ENCODE measurements at places on chromosomes 3 and 15. TPM values are rescaled to one million over a fixed set of nuclear protein-coding genes. Genes with fewer than 3 reads are reported as not detected.

DNA sequence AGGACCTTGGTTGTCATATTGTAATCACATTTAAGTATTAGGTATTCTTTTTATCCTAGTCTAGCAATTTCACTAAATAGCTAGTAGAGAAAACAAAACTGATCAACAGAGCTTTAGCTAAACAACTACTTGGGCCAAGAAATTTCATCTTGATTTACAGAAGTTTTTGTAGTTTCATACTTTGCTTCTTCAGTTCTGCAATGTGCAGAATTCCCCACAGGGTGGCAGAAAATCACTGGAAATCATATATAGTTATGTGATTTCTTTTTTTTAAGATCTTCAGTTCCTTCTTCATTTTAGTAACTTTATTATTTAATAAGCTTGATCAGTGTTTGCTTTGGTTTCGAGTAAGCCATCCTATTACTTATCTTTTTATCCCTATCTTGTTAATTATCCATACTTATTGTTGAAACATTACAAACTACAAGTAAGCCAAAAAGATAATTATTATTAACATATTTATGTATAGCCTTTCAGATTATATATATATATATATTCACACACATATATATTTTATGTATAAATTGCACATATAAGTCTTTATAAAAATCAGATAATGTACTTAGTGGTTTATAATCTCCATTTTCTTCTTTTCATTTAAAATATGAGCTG is 2.2 kb upstream of the BNIP2 start:
- no peak for DNase-seq

The TKT gene
- total RNA-seq: 182 TPM

DNA sequence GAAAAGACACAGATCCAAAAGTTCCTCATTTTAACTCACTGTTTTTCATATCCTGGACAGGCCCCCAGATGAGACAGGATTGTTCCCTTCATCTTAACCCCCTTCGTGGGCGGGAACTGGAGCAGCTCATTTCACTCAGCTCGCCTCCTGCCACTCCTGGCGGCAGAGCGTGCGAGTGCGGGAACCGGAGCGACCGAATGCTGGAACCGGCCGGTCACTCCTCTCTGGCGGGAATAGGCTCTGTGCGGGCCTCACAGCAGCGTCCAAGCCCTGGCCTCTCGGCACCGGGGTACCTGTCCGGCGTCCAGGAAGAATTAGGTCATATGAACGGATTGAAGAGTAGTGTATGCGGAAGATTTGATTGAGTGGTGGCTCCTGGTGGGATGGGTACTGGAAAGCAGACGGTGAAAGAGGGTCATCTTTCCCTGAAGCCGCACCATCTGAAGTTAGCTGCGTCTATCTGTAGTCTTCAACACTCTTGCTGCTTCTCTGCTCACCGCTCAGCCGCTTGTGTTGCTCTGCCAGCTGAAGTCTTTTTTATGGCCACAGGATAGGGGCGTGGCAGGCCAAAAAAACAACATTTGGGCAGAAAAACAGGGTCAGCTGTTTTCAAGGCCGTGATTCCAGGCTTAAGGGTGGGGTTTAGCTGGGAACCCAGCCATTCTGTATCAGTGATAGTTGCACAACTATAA is 42.3 kb upstream of the FXR1 start:
- no peak for DNase-seq

The DUOX1 gene
- not detected for total RNA-seq

DNA sequence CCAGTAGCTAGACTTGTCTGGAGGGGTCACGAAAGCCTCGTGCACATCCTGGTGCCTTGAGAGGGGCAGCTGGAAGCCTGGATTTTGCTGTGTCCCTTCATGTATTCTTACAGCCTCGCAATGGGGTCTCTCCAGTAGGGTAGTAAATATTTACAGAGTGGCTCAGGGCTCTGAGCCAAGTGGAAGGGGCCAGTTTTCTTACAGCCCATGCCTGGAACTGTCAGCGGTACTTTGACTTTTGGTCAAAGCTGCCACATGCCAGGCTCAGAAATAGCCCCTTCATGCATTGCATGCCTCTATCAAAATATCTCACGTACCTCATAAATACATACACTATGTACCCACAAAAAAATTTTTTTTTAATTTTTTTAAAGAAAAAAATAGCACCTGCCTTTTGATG is 119.2 kb downstream of the OSBPL10 start:
- no peak for DNase-seq

- no peak for DNase-seq
Measured at GRCh38 chr15:63494408-63494807, 10.0 kb upstream of the USP3 start.

- no peak for DNase-seq
Measured at GRCh38 chr3:28268989-28269388, 27.6 kb downstream of the CMC1 start.

DNA sequence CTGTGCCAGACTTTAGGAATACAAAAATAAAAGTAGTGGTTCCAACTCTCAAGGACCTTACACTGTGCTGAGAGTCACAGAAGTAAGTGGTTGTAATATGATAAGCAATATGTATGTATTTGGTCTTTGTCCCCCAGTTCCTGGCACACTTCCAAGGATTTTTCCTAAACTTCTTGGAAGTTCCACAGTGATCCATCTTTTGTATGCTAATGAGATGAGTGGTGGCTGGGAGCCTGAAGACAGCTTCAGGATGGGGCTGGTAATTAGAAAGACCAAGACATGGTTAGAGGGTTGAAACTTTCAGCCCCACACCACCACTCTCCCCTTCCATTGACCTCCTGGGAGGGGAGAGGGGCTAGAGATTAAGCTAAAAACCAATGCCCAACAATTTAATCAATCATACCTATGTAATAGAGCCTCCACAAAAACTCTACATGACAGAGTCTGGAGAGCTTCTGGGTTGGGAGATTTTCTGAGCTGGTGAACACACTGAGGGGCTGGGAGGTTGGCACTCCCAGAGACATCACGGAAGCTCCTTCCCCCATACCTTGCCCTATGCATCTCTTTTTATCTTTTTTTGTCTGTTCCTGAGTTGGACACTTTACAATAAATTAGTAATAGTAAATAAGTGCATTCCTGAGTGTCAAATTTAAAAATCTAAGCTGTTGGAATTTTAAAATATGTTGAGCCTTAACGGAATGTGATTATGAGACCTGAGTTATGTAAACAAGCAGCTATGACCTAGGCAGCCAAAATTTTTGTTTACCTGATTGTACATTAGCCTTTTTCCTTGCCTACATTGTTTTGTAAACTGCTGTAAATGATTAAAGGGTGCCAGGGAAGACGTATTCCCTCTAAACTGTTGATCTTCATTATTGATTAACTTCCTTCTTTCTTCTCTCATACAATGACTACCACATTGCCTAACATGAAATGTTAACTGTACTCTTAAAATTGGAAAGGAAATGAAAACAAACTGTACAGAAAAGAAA is 24.3 kb downstream of the CD200R1L start:
- DNase-seq: no peak

DNA sequence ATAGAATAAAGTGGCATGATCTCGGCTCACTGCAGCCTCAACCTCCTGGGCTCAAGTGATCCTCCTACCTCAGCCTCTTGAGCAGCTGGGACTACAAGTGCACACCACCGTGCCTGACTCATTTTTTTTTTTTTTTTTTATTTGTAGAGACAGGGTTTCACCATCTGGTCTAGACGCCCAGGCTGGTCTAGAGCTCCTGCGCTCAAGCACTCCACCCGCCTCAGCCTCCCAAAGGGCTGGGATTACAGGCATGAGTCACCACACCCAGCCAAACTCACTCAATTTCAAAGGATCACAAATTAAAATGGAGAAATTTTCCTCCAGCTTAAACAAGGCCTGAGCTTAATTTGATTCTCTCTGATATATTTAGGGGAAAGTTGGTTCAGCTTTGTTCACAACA is 27.3 kb upstream of the NMB start:
- DNase-seq: peak; percentile 48

DNA sequence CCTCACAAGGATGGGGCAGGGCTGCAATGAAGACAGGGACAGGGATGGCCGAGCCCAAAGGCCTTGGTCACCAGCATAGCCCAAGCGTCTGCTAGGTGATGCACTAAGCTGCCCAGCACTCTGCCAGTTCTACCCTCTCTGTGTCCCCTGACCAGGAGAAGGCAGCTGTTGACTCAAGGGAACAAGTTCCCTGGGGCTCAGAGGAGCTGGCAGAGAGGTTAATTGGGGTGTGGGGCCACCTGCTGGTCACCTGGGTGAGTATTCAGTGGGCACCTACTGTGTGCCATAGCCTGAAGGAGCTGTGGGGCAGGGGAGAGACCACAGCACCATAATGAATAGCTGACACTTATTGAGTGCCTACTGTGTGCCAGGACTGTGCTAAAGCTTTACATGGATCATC is 22.0 kb upstream of the DOCK3 start:
- no peak for DNase-seq

- DNase-seq: no peak
Measured at GRCh38 chr3:3200632-3201212, 21.2 kb upstream of the CRBN start.

The KCNMB3 gene
- 0.13 TPM for total RNA-seq

DNA sequence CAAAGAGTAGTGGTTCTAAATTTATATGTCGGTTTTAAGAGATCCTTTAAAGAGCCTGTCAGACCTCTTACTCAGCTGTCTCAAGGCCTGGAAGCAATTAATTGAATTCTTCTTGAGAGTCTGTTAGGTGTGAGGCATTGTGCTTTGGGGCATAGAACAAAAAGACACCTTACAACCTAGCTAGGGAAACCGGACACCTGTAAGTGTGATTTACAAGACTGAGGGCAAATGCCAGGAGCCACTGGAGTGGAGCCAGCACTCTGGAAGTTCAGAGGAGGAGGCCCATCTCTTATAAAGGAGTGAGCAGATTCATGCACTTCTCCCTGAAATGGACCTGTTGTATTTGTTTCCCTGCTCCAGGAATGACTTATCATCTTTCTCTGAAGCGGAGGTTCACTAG is 97.7 kb upstream of the NUDT16 start:
- no peak for DNase-seq

- DNase-seq: no peak
Measured at GRCh38 chr3:138899351-138899991, 47.5 kb downstream of the FOXL2 start.

The CPB1 gene
- total RNA-seq: not detected

The ARPIN gene
- total RNA-seq: 8.2 TPM

DNA sequence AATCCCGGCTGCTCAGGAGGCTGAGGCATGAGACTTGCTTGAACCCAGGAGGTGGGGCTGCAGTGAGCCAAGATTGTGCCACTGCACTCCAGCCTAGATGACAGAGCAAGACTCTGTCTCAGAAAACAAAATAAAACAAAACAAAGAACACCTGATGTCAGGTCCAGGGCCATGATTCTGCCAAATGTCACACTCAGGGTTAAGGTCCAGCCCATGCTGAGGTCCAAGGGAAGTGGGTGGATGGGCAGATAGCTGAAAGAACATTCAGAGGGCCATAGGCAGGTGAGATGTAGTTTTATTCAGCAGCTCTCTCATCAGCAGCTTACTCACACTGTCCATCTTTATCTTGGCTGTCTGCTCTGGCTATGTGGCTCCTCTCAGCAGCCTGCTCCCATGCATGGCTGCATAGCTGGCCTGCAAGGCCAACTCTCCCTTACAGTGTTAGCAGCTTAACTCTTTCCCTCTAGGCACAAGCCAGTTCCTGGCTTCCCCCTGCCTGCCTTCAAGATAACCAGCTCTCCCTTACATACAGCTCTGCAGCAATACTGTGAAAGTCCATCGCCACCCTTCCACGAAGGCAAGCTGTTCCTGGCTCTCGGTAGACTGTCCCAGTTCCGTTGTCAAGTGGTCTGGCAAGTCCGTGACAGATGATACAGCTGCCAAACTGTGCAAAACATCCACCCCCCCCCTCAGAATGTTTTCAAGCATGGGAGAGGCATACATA is 62.4 kb upstream of the SIAH2 start:
- no peak for DNase-seq

DNA sequence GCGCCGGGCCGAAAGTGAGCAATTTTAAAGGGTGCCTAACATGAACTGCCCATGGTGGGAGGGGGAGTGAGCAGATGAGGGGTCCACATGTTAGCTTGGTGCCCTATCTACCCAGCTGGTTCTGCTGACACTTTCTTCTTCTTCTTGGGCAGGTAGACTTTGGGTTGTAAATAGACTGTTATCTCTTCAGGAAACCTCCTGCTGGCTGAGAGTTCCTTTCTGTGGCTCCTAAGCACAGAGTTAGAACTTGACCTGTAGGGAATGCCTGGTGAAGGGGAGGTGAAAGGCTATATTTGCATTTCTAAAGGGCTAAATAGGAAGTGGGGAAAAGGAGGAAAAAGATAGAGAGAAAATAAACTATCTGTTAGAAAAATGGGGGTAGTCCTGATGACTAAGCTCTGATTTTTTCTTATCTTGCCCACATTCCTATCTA is 521.4 kb upstream of the TGFBR2 start:
- no peak for DNase-seq

GRCh38 chr3:151328298-151328995 is 902 bp downstream of the P2RY13 start:
- no peak for DNase-seq

DNA sequence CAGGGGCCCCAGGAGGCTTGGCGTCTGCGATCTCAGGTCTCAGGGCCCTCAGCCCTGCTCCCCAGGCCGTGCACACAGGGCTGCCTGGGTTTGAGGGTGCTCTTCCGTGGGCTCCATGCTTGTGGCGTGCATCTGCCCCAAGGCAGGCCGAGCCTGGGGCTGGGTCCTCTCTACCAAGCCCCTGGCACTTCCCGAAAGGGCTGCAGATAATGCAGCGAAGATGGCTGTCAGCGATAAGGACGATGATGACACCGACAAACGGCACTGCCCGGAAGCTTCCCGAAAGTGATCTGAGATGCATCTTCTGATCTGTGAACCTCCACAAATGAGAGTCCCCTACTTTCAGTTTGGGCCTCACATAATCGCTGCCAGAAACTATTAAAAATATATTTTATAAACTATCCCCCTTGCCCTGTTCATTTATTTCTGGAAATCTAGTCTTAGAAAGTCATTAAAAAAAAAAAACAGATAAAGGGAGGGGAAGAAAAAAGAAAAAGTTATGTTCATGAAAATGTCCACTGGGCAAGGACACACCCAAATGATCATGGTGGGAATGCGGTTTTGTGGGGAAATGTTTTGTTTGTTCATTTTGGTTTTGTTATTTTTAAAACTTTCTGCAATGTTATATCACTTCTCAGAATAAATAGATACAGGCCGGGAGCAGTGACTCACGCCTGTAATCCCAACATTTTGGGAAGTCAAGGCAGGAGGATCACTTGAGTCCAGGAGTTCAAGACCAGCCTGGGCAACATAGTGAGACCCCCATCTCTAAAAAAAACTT is 51.5 kb downstream of the RPN1 start:
- DNase-seq: peak; percentile 82

GRCh38 chr3:27166888-27167287 is 202.3 kb downstream of the NEK10 start:
- DNase-seq: peak; percentile 59

DNA sequence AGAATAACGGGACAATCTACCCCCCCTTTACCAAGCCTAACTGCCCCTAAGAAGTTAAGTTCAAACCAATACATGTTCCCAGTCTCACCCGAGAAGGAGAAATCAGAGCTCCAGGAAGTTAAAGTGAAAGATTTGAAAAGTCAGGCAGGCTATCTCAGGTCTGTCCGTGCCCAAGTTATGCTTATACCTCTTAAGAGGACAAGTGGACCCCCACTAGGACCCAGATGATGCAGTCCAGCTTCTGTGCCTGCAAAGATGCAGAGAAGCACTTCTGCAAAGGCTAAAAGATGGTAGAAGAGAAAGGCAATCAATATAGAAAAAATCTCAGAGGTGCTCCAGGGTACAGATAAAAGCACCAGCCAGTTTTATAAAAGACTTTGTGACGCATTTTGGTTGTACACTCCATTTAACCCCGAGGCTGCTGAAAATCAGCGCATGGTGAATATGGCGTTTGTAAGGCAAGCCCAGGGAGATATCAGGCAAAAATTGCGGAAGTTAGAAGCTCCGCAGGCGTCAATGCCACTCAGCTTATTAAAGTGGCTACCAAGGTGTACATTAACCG is 9.8 kb upstream of the SLC9C1 start:
- DNase-seq: no peak

Data from SJSA1 (cell line).